Inflammatory macrophage treated with lipopolysaccharide for 4 hours (primary cell): ENCODE measurements at places on chromosomes 2 and 18.
A peak's percentile ranks its signal among the peaks of the same experiment; 100 is the strongest.

GRCh38 chr18:31990823-31991222, 27.8 kb upstream of the RNF125 start:
- DNase-seq = no peak

GRCh38 chr2:7009207-7009911, 92.1 kb downstream of the RNF144A start:
- DNase-seq = no peak

- DNase-seq = no peak
Measured at GRCh38 chr2:65639156-65639864, 206.9 kb upstream of the SPRED2 start.

DNA sequence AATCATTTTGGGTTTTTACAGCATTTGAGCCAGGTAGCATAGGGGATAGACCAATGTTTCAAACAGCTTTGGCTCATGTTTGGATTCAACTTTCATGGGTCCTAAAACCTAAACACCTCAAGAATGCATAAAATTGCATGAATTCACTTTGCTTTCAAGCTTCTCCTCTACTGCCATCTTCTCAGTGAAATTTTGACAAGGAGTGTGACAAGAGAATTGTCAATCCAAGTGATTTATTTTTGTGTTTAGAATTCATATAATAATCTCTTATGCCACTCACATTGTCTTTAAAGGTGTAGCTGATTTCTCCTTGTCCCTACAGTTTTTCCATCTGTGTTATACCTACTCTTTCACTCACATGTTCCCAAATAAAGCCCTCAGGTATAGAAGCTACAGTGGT, 264.8 kb upstream of the RND3 start:
- DNase-seq = no peak

- peak; percentile 79 for DNase-seq
Measured at GRCh38 chr2:61763605-61764034, 90.2 kb downstream of the FAM161A start.

- no peak for DNase-seq
Measured at GRCh38 chr2:176947754-176948153, 264.8 kb upstream of the HNRNPA3 start.

DNA sequence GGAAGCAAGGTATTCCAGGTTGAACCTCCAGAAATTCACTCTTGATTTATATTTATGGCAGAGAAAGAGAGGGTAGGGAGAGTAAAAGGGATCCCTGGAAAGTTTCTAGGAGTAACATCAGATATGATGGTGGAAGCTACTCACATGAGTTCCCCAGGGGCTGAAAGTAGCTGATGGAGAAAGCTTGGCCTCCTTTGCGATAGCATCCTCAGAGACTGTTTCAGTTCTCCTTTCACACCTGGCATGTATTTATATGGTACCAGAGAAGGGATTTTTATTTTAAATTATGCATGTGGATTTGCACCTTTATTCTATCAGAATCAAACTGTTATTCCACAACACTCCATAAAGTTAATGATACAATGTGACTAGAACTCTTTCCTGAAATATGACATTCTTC, 126.3 kb upstream of the OSR1 start:
- DNase-seq = no peak

GRCh38 chr2:57711991-57712390, 334.6 kb upstream of the VRK2 start:
- no peak for DNase-seq

DNA sequence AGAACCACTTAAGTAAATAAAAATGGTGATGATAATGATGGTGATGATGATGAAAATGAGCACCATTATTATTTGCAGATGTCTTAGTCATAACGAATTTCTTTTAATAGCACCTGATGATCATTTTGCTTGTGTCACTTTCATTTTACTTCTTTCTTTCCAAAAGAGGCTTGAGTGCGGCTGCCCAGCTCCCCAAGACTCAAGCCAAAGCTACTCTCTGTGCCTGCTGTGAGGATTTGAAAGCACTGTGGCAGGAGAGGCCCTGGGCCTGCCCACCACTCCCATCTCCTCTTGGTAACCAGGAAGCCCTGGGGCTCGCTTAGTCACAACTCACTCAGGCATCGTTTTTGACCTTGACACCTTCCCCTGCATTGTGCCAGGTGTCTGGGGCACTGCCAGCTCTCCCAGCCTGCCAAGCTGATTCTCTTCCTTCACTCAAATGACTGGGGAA, 41.2 kb downstream of the RPL37A start:
- no peak for DNase-seq

DNA sequence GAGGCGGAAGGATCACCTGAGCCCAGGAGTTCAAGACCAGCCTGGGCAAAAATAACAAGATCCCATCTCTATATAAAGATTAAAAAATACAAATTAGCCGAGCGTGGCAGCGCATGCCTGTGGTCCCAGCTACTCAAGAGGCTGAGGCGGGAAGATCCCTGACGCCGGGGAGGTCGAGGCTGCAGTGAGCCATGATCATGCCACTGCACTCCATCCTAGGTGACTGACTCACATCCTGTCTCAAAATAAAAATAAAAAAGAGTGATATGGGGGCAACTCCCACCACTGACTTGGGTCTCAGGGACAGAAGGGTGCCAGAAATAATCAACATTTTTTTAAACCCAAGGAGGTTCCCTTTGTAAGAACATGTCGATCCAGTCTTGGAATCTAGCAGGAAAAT, 37.6 kb downstream of the ZNF516 start:
- no peak for DNase-seq

GRCh38 chr18:73407506-73407905, 539.7 kb upstream of the NETO1 start:
- no peak for DNase-seq

- no peak for DNase-seq
Measured at GRCh38 chr2:101847661-101848339, 144.0 kb upstream of the IL1R2 start.

DNA sequence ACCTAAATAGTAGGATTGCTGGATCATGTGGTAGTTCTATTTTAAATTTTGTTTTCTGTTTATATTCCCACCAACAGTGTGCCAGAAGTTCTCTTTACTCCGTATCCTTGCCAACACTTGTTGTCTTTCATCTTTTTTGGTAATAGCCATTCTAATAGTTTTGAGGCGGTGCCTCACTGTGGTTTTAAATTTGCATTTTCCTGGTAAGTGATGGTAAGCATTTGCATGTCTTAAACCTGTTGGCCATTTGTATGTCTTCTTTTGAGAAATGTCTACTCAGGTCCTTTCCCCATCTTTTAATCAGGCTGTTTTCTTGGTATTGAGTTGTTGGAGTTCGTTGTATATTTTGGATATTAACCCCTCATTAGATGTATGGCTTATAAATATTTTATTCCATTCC, 51.6 kb downstream of the REL start:
- DNase-seq = no peak

- peak; percentile 77 for DNase-seq
Measured at GRCh38 chr2:157418239-157418641, 25.6 kb downstream of the CYTIP start.

- no peak for DNase-seq
Measured at GRCh38 chr2:160114020-160114419, 51.6 kb upstream of the PLA2R1 start.

DNA sequence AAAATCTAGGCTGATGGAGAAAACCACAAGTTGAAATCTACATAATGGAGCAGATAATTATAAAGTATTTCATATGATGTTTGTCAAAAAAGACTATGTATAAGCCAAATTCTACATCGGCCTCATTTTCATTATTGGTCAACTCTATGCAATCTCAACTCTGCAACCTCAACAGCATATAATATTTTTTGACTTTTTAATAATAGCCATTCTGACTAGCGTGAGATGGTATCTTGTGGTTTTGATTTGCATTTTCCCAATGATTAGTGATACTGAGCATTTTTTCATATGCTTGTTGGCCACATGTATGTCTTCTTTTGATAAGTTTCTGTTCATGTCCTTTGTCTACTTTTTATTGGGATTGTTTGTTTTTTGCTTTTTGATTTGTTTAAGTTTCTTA, 496.1 kb upstream of the SLC39A10 start:
- DNase-seq = no peak
